Fibroblast of skin of back (primary cell): ENCODE measurements at places on chromosomes 11 and 22.

GRCh38 chr11:61035526-61035835 lies 64.0 kb downstream of the CD6 start:
- no peak for DNase-seq

DNA sequence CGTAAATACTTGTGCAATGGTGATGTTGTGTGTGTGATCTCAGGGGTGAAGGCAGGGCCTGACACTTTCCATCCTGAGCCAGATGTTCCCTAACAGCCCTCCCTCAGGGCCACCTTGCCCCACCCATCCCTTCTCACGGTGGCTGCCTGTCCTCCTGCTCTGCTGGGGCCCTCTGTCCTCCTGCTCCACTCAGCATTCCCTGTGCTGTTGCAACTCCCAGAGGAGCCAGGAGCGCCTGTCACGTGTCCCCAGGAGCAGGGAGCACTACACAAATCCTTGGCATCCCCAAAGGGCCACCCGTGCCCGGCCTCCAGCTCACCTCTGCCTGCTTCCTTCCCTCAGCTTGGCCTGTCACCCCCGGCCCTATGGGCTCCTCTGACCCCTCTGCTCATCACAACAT lies 10.2 kb upstream of the CSNK1E start:
- DNase-seq = peak; percentile 36

DNA sequence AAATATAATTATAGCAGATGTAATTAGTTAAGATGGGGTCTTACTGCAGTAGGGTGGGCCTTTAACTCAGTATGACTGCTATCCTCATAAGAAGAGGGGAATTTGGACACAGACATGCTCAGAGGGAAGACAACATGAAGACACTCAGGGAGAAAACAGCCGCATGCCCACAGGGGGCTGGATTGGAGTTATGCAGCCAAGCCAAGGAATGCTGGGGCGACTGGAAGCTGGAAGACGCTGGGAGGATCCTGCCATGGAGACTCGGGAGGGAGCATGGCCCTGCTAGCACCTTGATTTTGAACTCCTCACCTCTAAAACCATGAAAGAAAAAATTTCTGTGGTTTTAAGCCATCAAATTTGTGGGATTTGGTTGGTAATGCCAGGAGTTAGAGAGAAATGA lies 40.9 kb downstream of the PANX1 start:
- DNase-seq = no peak

DNA sequence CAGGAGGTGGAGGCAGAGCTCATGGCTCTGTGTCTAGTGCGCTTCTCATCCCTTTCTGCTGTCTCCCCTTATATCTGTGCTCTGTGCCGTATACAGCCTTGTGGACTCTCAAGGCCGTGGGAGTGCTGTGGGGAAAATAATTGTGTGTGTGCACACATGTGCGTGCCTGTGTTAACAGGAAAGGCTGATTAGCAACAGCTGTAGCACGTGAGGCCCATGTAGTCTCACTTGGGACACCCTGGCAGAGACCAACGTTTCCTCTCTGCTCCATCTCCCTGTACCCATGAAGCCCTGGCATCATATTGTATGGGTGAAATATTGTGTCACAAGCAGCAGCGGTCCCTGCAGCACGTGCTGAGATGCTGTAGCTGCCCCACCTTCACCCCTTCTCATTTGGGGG lies 109.3 kb downstream of the LRRC32 start:
- DNase-seq = peak; percentile 21

- peak; percentile 88 for DNase-seq
These were observed 77.0 kb downstream of the DDIAS start for GRCh38 chr11:82978422-82979099.

DNA sequence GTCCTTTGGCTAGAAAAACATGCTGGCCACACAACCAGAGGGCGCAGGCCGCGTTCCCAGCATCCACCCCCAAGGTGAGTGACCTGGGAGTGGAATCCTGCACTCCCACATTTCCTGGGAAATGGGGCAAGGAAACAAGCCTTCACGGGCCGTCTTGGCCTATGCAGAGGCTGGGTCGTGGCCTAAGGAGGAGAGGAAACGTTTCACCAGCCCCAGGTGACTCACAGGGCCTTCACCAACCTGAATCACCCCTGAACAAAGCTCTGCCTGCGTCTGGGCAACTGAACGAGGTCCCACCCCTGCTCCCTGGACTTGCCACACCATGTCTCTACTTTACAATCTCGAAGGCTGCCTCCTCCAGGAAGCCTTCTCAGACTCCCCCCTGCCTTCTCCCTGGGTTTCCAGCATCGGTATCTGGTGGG lies 13.2 kb downstream of the MYH9 start:
- DNase-seq = no peak
